NCI-H2227 treated with DMSO at 0.1 percent for 48 hours (cell line): ENCODE measurements at places on chromosomes 5 and 9.

GRCh38 chr9:6818292-6818922 lies 60.6 kb downstream of the KDM4C start:
- DNase-seq, result no peak

GRCh38 chr9:131306397-131307004 lies 17.0 kb downstream of the PLPP7 start:
- no peak for DNase-seq

- DNase-seq, result no peak
Measured at GRCh38 chr5:58300346-58300895, 159.5 kb downstream of the PLK2 start.

DNA sequence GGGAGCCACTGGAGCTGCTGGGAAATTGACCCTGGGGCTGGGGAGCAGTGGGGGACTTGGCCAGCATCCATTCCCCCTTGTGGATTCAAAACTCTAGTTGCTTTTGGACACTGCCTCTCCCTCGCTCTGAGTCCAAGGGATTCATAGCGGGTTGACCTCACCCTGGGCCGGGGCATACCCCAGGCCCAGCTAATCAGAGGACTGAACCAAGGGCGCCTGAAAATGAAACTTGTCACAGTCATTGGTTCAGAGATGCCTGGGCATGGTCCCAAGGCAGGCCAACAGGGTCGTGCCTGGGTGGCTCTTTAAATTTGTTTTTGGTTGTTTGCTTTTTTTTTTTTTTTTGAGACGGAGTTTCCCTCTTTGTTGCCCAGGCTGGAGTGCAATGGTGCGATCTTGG lies 22.6 kb downstream of the STK10 start:
- no peak for DNase-seq

DNA sequence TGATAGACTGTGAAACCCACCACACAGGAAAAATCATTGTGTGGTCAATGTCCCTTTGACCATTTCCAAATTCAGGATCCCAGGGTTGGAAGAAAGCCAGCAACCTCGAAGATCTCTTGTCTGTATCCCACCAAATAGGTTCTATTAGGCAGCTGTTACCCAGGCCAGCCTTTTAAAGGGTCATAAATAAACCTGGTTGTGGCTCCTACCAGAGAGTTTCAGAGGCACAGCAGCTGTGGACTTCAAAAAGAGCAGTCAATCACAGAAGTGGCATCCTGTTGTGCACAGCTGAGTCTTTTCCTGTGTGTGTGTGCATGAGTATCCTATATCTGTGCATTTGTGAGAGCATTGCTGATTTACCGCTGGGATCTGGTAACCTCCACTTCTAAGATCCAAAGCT lies 23.7 kb upstream of the OR2S2 start:
- no peak for DNase-seq
